ENCODE measurements at places on chromosomes 5 and 9.

DNA sequence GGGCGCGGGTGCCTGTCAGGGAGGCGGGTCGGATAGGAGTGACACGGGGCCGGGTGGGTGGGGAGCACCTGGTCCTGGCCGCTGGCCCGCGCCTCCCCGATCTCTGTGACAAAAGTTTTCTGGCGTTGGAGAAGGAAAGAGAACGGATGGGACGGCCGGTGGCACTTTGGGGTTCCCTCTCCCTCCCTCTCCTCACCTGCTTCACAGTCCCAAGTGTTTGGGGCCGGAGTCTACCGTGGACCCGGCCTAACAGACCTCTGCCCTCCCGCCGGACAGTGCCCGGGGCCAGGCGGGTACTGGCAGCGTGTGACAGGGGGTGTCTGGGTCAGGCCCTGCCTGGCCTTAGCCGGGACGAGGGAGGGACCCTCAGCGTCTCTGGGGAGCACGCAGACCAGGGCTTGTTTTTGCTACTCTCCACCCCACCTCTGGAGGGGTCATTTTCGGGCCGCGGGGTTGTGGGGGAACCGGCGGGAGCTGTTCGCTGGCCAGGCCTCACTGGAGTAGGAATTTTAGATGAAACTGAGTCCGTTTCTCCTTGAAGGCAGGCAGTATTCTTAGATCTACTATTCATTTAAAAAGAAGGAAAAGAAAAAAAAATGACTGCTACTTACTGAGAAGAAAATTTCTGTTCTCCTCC lies 1.7 kb downstream of the PRDM6 start:
- no peak for DNase-seq

- no peak for DNase-seq
Observed at GRCh38 chr9:129399634-129399990, 221.3 kb downstream of the C9orf50 start.

DNA sequence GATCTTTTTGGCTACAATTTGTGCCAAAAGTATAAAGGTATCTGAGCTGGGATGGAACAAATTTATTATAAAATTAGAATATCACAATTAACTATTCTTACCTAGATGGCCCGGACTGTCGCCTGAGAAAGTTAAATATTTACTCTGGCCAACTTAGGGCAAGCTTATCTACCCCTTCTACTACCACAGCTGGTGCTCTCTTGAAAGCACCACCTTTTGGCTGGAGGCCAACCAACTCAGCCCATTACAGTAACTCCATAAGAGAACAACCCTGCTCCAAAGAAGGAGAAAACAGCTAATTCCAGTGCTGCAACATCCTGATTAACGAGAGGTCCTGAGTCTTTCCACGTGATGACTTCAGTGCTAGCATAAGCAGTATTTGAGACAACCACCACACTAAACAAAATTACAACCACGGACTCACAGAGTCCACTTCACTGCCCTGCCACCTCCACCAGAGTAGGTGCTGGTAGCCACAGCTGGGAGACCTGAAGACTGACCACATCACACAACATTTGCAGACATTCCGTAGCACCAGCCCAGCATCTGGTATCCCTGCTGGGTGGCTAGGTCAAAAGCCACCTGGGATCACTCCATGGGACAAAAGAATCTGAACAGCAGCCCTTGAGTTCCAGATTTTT lies 43.2 kb downstream of the RGMB start:
- DNase-seq = no peak

DNA sequence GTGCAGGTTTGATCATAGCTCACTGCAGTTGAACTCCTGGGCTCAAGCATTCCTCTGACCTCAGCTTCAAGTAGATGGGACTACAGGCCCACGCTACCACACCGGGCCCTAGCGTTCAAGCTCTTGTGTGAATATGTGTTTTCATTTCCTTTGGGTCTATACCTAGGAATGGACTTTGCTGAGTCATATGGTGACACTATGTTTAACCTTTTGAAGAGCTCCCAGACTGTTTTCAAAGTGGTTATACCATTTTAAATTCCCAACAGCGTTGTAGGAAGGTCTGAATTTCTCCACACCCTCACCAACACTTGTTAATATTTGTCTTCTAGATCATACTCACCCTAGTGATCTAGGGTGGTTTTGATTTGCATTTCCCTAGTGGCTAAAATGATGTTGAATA lies 33.5 kb downstream of the FAF2 start:
- DNase-seq = no peak

- DNase-seq = no peak
Observed at GRCh38 chr5:123035918-123036390, 571 bp downstream of the PPIC start.

GRCh38 chr9:76162751-76163500 lies 231.3 kb downstream of the RFK start:
- no peak for DNase-seq

- DNase-seq = no peak
Observed at GRCh38 chr5:163512526-163512925, 7.1 kb downstream of the MAT2B start.

DNA sequence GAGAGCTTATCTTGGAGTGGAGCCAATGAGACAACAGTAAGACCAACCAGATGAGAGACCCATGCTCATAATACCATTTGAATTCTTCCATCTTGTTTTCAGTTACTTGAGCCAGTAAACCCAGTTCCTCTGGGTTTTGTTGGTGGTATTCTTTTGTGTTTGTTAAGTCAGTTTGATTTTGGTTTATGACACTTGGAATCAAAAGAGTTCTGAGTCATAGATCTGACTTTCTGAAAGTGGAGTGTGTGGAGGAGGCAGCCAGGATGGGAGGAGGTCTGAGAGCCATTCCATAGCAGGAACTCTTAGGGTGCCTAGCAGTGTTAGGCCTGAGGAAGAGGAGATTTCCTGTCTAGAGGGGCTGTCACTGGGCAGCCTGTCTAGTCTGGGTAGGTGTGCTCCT lies 24.6 kb upstream of the PANK3 start:
- no peak for DNase-seq

DNA sequence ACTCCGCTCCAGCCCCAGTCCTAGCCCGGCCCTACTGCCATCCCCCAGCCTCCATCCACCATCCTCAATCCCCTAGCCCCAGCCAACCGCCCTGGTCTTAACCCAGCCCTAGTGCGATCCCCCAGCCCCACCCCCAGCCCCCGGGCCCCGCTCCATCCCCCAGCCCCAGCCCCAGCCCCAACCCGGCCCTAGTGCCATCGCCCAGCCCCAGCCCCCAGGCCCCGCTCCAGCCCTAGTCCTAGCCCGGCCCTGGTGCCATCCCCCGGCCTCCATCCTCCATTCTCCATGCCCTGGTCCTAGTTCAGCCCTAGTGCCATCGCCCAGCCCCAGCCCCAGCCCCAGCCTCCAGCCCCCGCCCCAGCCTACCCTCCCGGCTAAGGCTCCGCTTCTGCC lies 398 bp downstream of the TOR1A start:
- DNase-seq = no peak

- no peak for DNase-seq
Observed at GRCh38 chr9:98829766-98830165, 22.3 kb downstream of the GALNT12 start.

- peak; percentile 86 for DNase-seq
Observed at GRCh38 chr5:8457187-8458037, 588.5 kb downstream of the MTRR start.

DNA sequence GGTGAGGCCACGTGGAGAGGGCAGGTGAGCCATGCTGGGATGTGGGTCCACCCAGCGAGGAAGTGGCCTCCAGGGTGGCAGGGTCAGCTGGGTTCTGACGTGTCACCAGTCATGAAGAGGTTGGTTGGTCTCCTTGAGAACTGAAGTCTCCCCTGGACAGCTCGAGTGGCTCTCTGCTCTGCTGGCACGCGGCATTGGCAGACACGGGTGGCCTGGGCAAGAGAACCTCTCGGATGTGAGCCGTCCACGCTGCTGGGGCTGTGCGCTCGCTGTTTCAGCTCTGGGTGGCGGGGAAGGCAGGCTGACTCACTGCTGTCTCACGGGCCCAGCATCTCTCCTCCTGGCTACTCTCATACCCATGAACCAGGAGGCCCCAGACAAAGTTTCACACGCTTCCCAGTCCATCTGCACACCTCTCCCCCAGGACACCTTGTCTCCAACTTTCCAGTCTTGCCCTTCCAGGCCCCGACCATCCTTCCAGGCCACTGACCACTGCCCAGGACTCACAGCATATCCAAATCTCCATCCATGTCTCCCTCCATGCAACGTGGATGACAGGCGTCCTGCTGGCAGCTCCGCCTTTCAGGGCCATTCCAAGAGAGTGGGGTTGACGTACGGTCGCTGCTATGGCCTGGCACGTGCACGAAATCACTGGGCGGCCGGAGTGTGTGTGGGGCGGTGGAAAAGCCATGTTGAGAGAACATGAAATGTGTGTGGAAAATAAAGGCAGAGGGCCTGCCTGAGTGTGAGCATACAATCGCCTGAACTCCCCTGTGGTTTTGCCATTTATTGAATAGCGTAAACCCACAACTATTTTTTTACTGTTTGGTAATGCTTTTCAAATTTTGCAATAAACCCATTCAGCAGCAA lies 145.0 kb upstream of the COL5A1 start:
- no peak for DNase-seq

GRCh38 chr5:54370982-54371381 lies 60.6 kb upstream of the ARL15 start:
- DNase-seq = no peak

- no peak for DNase-seq
Observed at GRCh38 chr9:116319480-116319879, 165.9 kb downstream of the PAPPA start.

DNA sequence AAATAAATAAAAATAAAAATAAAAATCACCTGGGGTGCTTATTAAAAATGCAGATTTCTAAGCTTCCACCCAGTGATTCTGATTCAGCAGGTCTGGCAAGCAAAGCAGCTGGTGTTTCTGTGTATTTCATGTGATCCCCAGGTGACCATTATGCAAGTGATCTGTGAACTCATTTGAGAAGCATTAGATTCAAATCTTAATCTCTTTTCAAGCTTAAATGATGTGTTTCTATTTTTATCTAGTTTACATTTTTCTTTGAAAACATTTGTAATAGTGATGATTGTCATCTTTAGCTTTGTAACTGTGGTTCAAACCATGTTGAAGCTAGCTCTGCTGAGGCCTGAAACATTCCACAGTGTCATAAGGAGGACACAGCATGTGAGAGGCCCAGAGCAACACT lies 804.8 kb upstream of the ZNF608 start:
- no peak for DNase-seq

DNA sequence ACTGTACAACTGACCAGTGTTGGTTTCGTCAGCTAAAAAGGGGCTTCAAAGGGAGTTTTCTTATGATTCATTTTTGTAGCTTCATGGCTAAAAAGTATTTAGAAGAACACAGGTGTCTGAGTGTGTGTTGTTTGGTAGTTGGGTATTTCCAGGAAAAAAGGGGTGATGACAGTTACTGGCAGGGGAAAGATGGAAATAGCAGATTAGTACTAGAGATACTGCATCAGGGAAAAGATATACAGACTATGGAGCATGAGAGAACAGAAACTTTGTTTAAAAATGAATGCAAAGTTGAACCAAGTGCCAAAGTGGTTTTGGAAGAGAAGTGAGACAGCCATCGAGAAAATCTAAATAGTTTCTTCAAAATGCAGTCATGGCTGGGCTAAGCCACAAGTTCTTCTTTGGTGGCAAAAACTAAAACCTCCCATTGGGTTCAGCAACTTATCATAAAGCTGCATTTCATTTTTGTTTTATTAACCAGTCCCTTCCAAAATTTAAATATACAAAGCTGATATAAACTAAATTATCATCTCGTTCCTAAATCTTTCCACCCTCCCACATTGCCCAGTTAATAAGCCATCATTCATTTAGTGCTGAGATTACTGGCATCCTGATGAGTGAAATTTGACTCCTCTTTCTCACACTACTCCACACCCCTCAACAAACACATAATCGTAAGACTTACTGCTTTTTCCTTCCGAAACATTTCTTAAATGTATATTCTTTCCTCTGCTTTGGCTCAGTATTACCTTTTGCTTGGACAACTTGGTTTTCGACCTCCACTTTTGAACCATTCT lies 33.5 kb downstream of the ELL2 start:
- peak; percentile 12 for DNase-seq

DNA sequence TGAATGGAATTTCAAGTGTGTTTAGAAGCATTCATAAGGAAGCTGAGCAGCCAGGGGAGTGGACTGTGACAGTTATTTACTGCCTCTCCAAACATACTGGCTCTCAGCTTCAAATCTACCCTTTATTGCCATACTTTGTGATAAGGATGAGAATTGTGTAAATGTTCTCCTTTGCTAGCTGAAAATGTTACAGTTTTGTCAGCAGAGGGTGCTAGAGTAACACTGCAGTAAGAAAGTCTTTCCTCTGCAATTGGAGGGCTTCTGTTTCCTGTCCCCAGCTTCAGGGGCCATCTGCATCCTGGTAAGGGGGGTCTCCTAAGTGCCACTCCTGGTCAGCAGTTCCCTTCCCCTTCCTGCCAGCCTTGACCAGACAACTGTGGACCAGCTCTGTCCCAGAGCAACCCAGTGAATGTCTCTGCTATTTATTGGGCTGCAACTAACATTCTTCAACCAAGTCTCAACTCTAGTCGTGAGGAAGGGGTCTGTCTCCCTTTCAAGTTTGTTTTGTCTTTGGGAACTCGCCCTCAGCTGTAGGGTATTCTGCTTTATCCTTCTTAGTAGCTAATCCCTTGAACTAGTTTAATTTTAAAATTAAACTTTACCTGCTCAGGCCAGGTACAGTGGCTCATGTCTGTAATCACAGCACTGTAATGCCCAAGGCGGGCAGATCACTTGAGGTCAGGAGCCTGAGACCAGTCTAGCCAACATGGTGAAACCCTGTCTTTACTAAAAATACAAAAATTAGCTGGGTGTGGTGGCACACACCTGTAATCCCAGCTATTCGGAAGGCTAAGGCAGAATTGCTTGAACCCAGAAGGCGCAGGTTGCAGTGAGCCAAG lies 45.3 kb downstream of the RAPGEF6 start:
- DNase-seq = peak; percentile 52

- no peak for DNase-seq
Observed at GRCh38 chr9:136840140-136840876, 2.0 kb upstream of the AJM1 start.

DNA sequence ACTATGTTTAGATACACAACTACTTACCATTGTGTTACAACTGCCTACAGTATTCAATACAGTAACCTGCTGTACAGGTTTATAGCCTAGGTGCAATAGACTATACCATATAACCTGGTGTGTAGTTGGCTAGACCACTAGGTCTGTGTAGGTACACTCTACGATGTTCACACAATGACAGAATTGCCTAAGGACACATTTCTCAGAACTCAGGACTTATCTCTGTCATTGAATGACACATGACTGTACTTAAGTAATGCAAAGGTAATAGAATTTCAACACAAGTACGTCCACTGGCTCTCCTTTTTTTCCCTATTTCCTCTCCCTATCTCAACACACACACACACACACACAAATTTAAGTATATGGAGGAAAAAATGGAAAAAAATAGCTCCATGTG lies 385.6 kb downstream of the CTNND2 start:
- DNase-seq = no peak

- DNase-seq = no peak
Observed at GRCh38 chr9:130040984-130041647, 1.9 kb downstream of the FNBP1 start.
